ENCODE measurements at places on chromosomes 13 and 19. TPM values are rescaled to one million over a fixed set of nuclear protein-coding genes. Genes with fewer than 3 reads are reported as not detected.

ANGPTL8 gene
- total RNA-seq, result not detected

- no peak overlapping the region for H3K27ac ChIP-seq
- DNase-seq, result no peak
- H3K36me3 ChIP-seq, result no peaks in the 10 kb centered on the region
- H3K27me3 ChIP-seq, result peaks cover 3% of the 10 kb centered on the region
These were observed 19.9 kb downstream of the ACER1 start for GRCh38 chr19:6313398-6313969.

CEACAM4 gene
- not detected for total RNA-seq

DNA sequence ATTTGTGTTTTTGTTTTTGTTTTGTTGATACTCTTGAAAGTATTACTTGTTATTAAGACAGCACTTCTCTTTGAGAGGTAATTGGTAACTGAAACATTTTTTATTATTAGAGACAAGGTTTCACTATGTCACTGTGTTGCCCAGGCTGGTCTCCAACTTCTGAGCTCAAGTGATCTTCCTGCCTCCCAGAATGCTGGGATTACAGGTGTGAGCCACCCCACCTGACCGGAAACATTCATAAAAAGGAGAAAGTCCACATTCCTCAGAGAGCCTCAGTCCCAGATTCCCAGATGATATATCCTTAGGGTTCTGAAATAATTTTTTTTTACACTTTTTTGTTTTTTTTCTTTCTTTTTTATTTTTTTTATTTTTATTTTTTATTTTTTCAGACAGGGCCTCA lies 2.7 kb downstream of the CARM1 start:
- peaks cover 4% of the 10 kb centered on the region for H3K36me3 ChIP-seq
- peaks cover 39% of the 10 kb centered on the region for H3K4me1 ChIP-seq
- no peak overlapping the region for H3K4me3 ChIP-seq
- no peaks in the 10 kb centered on the region for H3K27me3 ChIP-seq

DNA sequence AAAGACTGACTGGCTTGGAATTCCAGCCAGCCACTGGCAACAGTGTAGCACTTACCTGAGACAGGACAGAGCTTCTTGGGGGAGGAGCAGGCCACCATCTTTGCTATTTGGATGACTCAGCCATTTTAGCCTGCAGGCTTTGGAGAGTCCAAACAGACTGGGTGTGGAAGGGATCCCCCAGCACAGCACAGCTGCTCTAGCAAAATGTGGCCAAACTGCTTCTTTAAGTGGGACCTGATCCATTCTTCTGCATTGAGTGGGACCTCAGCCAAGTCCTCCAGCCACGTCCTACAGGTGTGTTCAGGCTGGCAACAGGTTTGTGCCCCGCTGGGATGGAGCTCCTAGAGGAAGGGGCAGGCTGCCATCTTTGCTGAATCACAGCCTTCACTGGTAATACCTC lies 80.0 kb downstream of the NDFIP2 start:
- no peak for DNase-seq
- H3K27ac ChIP-seq, result no peak overlapping the region
- no peaks in the 10 kb centered on the region for H3K4me1 ChIP-seq
- H3K27me3 ChIP-seq, result no peaks in the 10 kb centered on the region
- peaks cover 43% of the 10 kb centered on the region for H3K36me3 ChIP-seq
- no peak overlapping the region for H3K4me3 ChIP-seq

NRTN gene
- 0.22 TPM for total RNA-seq

GRCh38 chr13:73231471-73231870 lies 172.7 kb downstream of the KLF5 start:
- H3K4me1 ChIP-seq, result peaks cover 25% of the 10 kb centered on the region
- no peaks in the 10 kb centered on the region for H3K36me3 ChIP-seq
- peaks cover 3% of the 10 kb centered on the region for H3K27me3 ChIP-seq
- DNase-seq, result no peak

DNA sequence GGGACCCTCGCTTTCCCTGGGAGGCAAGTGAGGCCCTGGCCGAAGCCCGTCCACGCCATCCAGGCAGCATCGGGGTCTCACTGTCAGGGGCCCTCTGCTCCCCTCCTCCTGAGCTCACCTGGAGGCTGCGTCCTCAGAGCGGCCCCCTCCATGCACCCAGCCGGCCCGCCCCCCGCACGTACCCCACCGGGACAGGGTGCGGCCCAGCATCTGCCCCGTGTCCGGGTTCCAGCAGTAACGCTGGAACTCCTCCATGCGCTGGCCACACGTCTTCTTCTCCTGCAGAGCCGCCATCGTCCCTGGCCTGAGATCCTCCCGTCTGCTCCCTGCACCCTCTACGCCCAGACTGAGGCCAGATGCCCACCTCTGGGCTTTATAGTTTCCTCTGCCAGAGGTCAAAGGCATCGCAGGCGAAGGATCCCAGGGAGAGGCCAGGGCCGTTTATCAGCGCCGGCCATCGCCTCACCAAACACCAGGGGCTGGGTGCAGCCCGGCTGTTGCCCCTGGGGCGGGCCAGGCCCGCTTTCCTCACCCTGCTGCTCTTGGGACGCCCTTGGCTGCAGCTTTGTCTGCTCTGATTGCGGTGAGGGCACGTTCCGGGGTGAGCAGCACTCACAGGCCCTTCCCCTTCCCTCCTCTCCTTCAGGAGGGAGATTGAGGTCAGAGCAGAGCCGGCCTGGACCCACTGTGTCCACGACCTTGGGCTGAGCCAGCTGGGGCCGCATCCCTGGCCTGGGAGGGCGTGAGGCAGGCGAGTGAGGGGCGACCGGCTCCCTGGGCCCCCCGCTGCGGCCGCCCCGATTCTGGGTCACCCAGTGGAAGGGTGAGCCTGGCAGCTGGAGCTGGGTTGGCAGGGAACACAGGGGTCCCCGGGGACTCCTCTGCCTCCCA lies at the start of gene ATP4B:
TSS of gene ATP4B (minus strand) at position 348 of the 891 bp plus-strand sequence. CDS start at position 294, 54 bp downstream.
- peaks cover 4% of the 10 kb centered on the region for H3K4me1 ChIP-seq
- no peak within 1 kb of the TSS for H3K4me3 ChIP-seq
- H3K36me3 ChIP-seq, result no peaks in the 10 kb centered on the region
- DNase-seq, result peak; percentile 4
- no peak within 1 kb of the TSS for H3K27ac ChIP-seq
- no peaks in the 10 kb centered on the region for H3K27me3 ChIP-seq

UPF3A gene
- total RNA-seq, result 48.5 TPM

- DNase-seq, result no peak
- H3K27me3 ChIP-seq, result no peaks in the 10 kb centered on the region
These were observed 14.3 kb downstream of the LPAR6 start for GRCh38 chr13:48398450-48399095.

- H3K4me3 ChIP-seq, result no peak overlapping the region
- H3K27me3 ChIP-seq, result peaks cover 15% of the 10 kb centered on the region
- H3K27ac ChIP-seq, result no peak overlapping the region
- H3K4me1 ChIP-seq, result peaks cover 4% of the 10 kb centered on the region
These were observed 20.5 kb downstream of the IQCN start for GRCh38 chr19:18253716-18254115.

SERP2 gene
- total RNA-seq, result not detected

DNA sequence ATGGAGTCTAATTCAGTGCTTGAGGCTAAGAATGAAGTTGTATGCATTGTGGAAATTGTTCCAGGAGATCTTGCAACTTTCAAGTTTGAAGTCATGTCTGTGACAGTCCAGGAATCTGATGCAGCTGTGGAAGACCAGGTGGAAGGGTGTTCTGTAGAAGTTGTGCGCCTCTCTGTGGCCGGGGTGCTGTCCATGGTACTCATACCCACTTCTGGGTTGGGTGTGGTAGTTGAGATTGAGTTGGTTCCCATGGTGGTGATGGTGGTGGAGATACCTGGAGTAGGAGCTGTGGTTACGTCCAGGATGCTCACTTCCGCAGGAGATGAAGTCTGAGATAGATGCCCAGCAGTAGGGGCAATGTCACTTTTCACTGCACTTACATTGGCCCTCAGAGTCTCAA lies 44.3 kb downstream of the MUC16 start:
- H3K4me3 ChIP-seq, result no peak overlapping the region
- H3K36me3 ChIP-seq, result no peaks in the 10 kb centered on the region
- H3K27me3 ChIP-seq, result peaks cover 9% of the 10 kb centered on the region
- no peak overlapping the region for H3K27ac ChIP-seq

DNA sequence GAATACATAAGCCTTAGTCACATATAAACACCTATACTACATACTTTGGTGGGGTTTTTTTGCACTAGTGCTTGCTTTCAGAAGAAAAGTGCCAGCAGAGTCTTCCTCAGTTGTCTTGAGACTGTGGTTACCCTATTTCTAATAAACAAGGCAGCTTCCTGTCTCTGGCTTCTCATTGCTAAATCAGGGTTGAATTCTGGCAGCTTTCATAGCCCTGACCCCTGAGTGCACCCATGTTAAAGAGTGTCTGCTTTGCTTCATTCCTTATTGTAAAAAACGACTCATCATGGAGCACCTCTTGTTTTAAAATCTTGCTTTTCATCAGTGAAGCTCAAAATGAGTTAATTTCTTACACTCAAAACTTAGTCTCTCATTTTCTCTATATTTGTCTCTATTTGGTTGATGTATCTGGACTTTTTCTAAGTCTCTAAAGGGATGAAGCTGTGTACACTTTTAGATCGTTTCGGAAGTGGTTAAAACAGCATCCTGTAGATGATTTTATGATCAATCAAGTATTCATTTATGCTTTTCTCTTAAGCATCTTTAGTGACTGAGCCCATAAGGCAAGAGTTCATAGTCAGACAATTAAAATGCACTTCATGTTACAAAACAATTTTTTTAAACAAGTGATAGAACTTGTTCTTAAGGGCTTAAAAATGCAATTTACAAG lies 72.1 kb downstream of the KLF12 start:
- peaks cover 13% of the 10 kb centered on the region for H3K36me3 ChIP-seq
- peak overlapping the region; percentile 72 for H3K4me3 ChIP-seq
- DNase-seq, result peak; percentile 39
- H3K27ac ChIP-seq, result peak overlapping the region; percentile 94

GRCh38 chr19:39671739-39672363 lies 16.1 kb downstream of the LGALS16 start:
- DNase-seq, result peak; percentile 54
- H3K27me3 ChIP-seq, result peaks cover 11% of the 10 kb centered on the region
- H3K27ac ChIP-seq, result no peak overlapping the region
- no peaks in the 10 kb centered on the region for H3K36me3 ChIP-seq
- H3K4me3 ChIP-seq, result no peak overlapping the region

PRKD2 gene
- total RNA-seq, result 78.8 TPM

ICAM5 gene
- 1.1 TPM for total RNA-seq

SLC10A2 gene
- not detected for total RNA-seq

GRCh38 chr13:97261254-97262005 lies 39.3 kb downstream of the MBNL2 start:
- DNase-seq, result peak; percentile 69
- H3K4me3 ChIP-seq, result peak overlapping the region; percentile 2
- H3K27ac ChIP-seq, result peak overlapping the region; percentile 24

DNA sequence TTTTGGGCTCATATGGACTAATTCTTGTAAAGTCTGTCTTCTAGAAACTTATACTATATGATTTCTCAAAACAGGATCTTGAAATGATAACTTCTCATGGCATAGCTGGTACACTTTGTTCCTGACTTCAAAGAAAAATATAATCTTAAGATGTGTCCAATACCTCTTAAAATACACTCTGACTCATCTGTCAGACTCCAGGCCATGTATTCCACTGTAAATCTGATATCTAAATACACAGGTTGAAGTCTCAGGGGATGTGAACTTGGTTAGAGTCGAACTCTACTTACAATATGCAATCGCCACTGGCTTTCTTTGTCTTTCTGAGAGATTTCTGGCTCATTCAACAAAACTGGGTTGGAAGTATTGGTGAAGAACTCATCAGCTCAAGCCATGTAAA lies 99.8 kb downstream of the LACC1 start:
- H3K36me3 ChIP-seq, result peaks cover 3% of the 10 kb centered on the region
- H3K4me1 ChIP-seq, result no peaks in the 10 kb centered on the region
- H3K27me3 ChIP-seq, result peaks cover 15% of the 10 kb centered on the region
- H3K27ac ChIP-seq, result no peak overlapping the region
- no peak overlapping the region for H3K4me3 ChIP-seq

DNA sequence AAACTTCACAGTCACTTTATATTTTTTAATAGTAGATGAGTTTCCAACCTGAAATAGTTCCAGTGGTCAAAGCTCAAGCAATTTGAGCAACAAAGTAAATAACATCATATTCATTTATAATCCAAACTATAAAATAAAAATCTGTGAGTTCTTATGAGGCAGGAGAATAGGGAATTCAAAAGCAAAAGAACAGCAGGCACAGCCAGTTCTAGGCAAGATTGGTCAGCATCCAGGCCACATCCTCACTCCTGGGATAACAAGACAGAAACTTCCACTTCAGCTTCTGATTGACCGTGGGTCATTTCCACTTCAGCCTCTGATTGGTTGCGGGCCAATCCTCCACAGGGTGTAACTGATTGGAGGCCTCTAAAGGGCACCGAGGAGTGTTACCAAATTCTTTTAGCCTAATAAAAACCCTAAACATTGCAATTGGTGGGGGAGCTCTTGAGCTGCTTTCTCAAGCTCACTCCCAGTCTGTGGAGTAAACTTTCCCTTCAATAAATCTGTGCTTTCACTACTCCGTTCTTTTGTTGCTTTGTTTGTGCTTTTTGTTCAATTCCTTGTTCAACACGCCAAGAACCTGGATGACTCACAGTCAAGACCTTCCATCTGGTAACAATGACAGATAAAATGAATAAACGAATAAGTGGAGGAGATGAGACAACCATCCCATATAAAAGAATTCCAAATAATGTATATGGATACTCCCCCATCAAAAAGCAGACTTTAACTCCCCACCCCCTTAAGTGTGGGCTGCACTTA lies 42.6 kb upstream of the AMER2 start:
- no peaks in the 10 kb centered on the region for H3K4me1 ChIP-seq
- H3K27ac ChIP-seq, result no peak overlapping the region
- H3K4me3 ChIP-seq, result no peak overlapping the region
- peaks cover 5% of the 10 kb centered on the region for H3K27me3 ChIP-seq
- no peaks in the 10 kb centered on the region for H3K36me3 ChIP-seq
